Activated T-helper 2 cell treated with anti-CD3 and anti-CD28 coated beads, Interferon-gamma antibody, Interleukin-2, Interleukin-4, amounts not matched to agents 10 μg/mL and 5 μg/mL and 100 μg/mL, durations not matched to agents 14 hours and 24 hours and 36 hours (primary cell): ENCODE measurements at places on chromosomes 6 and 20.

DNA sequence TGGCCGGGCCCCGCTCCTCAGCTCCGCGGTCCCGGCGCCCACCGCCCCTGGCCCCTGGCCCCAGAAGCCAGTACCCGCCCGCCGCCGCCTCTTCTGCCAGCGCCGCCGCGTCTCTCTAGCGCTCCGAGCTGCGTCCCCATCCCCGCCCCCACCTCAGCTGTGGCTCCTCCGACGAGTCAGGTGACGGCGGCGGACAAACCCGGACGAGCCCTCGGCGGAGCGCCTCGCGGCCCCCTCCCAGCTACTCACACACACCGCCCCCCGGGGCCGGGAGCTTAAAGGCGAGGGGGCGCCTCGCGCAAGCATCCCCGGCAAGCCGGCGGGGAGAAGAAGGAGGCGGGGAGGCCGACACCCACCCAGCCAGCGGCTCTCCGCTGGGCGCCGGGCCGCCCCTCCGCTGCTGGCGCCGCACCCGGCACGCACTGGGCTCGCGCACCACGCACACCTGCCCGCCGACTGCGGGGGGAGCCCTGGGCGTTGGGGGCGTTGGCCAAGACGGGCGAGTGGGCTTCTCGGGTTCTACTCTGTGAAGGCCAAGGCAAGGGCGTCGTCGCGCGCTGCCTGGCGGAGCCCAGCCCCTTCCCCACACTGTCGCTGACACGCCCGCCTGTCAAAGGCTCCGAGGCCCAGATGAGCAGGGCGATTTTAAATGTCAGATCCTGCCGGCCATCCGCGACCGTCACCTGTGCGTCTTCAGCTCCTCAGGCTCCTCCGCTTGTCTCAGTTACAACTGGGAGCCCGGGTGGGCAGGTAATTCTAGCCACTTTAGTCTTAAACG, at the start of gene SNAP91:
Gene SNAP91 (minus strand): TSS at position 132 of the 778 bp plus-strand sequence. CDS start 1,174 bp downstream, outside the sequence.
- no peak for DNase-seq

- no peak for DNase-seq
These were observed 288.5 kb upstream of the STXBP5 start for GRCh38 chr6:146915671-146916127.

GRCh38 chr6:31702405-31702818, 712 bp downstream of the ABHD16A start:
- DNase-seq, result no peak

GRCh38 chr6:126963077-126963809, 155.2 kb upstream of the RSPO3 start:
- DNase-seq, result no peak

DNA sequence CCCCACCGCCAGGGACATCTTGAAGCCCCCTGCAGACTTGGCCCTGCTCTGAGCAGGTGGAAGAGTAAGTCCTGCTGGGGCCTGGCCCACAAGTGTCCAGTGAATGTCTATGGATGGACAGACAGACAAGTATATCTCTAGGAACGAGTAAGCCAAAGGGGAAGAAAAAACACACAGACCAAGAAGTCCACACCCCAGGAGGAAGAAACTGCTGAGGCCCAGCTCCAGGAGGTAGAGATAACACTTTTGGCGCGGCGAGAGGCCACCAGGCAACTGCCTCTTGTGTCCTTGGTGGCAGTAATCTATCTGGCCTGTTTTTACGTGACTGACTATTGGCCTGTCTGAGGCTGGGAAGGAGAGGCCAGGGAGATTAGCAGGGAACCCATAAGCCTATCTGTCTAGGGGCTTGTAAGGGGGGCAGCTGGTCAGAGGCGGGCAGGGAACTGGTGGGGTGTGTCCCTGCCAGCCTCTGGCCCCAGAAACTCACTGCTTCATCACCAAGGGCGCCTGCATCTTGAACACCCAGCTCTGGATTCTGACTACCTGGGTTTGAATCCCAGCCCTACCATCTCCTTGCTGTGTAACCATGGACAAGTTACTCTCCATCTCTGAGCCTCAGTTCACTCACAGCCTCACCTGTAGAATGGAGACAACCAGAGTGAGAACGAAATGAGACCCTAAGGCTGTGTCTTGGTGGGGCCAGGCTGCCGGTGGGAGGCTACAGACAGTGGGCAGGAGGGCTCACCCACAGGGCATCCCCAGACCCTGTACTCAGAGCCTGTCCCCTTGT, 31.3 kb downstream of the C20orf203 start:
- no peak for DNase-seq

- DNase-seq, result no peak
These were observed 158.8 kb downstream of the CDH26 start for GRCh38 chr20:60117065-60117464.

- no peak for DNase-seq
These were observed 61.6 kb downstream of the KIAA0319 start for GRCh38 chr6:24584382-24584720.

DNA sequence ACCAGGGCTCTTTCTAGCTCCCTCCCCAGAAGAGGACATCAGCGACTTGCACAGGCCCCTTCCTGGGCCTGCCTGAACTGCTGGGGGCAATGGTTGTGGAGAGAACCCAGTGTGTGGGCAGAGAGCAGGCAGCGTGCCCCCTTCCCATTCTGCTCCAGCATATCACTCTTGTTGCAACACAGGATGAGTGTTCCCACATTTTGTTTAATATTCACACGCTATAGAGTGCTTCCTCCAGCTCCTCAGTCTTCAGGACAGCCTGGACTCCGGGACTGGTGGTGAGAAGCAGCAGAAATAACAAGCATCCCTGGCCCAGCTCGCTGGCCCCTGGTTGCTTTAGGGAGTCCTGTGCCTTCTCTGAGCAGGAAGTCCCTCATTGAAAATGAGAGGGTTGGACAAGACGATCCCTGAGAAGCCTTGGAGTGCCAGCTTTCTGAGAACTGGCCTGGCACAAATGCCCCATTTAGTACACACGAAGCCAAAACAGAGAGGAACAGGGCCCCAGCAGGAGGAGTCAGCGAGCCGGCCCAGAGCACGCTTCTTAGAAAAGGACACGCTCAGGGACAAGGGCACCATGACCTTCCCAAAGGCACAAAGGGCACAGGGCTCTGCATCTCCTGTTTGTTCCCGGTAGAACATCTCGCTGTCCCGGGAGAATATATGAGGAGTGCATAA, 84.2 kb upstream of the FOXC1 start:
- DNase-seq, result no peak

DNA sequence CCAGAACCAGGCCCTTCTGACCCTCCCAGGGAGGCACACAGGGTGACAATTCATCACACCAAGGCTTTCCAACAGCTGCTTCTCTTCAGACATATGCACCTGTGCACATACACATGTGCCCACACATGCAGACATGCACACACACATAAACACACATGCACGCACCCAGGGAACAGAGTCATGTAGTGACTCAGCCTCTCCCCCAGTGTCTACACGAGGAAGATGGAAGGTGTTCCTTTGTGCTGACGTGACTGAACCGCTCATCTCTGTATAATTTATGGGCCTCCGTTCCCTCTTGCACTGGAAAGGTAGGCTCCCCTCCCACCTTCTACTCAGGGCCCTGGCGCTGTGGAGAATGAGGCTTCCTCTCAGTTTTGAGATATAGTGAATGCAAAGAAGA, 23.8 kb upstream of the PLEKHG1 start:
- DNase-seq, result no peak

DNA sequence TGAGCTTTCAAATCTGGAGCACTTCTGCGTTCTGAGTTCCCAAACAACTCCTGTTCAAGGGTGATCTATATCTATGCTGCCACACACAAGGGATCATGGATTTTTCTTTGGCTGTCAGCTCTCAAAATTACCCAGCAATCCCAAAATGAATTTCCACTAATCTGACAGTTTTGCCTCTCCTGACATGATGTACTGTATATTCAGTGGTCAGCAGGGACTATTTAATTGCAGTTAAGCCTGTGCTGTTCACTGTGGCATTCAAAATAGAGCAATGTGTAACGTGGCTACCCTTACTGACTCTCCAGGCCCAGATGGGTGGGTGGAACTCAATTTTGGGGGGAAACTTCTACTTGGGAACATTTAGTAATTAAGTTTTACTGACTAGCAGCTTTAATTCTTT, 283.8 kb upstream of the TSHZ2 start:
- DNase-seq, result no peak
